ENCODE measurements at places on chromosomes 4 and X.

DNA sequence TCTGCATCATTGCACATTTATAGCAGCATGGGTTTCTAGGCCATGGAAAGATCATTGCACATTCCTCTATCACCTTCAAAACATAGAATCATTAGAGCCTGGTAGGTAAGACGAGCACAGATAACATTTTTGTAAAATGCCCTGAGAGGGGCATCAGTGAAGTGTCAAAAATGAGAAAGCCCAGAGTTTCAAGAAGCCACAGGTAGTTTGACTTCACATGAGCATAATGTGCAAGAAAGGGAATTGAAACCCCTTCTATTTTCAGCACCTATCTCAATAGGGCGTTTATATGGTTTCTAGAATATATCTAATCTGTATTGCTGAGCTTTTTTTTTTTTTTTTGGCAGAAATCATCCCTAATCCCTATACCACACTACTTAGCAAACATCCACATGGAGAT, 2441.7 kb downstream of the ARAP2 start:
- no peak for DNase-seq

GRCh38 chrX:153854702-153855101, 24.4 kb upstream of the PDZD4 start:
- no peak for DNase-seq

- DNase-seq, result no peak
Measured at GRCh38 chr4:90580326-90580725, 453.1 kb downstream of the CCSER1 start.

GRCh38 chr4:51851937-51852290, 9.0 kb downstream of the DCUN1D4 start:
- no peak for DNase-seq

DNA sequence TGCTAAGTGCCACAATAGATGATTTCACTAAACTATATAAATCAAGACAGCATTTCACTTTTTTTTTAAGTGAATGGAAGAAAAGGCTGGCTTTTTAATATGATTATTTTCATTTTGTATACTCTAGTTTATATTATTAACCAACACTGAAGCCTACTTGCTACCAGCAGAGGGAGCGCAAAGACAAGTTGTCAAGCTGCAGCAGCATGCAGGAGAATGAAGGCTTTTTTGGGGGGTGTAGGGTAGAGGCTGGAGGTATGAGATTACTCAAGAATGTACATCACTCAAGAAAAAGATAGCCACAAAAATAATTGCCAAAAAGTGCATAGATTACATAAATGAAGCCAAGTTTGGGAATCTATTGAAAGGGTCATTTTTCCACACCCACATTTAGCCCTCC, 519.5 kb downstream of the FGF13 start:
- DNase-seq, result no peak

DNA sequence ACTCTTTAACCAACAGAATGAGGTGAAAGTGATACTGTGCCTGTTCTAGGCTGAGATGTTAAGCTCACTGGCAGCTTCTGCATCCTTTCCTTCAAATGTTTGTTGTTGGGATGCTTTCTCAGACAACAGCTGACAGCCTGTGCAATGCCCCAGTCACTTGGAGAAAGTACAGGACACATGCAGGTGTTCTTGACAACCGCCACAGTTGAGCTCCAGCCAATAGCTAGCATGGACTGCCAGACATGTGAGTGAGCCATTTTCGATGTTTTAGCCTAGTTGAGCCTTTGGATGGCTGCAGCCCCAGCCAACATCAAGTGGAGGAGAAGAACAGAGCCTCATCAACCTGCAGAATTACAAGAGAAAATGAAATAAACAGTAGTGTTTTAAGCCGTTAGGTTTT, 94.1 kb upstream of the PPP3CA start:
- DNase-seq, result no peak

- DNase-seq, result peak; percentile 76
Measured at GRCh38 chr4:139301113-139301820, at the start of gene NAA15. TSS of gene NAA15 (plus strand) at chr4:139301505. CDS start at chr4:139301778, 273 bp downstream.

- DNase-seq, result no peak
Measured at GRCh38 chr4:111963158-111963700, 182.0 kb upstream of the FAM241A start.

DNA sequence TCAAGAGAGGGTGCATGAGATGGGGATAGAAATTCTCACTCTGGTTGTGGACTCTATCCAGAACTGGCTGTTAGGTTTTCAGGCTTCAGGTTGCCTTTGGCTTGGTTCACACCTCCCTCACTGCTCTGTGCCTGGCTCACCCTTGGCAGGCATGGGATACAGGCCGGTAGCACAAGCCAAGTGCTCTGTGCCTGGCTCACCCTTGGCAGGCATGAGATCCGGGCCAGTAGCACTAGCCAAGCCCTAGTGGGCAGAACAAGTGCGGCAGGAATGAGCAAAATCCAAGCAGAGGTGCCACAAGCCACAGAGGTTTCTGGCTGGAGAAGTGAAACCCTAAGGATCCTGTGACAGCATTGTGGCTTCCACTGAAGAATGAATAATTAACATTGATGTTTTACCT, 1642.3 kb downstream of the C4orf33 start:
- DNase-seq, result no peak

- DNase-seq, result no peak
Measured at GRCh38 chrX:135389717-135390116, 32.0 kb upstream of the SMIM10L2A start.

GRCh38 chr4:40454816-40455215, 119.7 kb downstream of the CHRNA9 start:
- no peak for DNase-seq

GRCh38 chr4:3640587-3640962, 108.4 kb upstream of the LRPAP1 start:
- no peak for DNase-seq

GRCh38 chrX:40380655-40381488, 199.9 kb upstream of the ATP6AP2 start:
- DNase-seq, result no peak

DNA sequence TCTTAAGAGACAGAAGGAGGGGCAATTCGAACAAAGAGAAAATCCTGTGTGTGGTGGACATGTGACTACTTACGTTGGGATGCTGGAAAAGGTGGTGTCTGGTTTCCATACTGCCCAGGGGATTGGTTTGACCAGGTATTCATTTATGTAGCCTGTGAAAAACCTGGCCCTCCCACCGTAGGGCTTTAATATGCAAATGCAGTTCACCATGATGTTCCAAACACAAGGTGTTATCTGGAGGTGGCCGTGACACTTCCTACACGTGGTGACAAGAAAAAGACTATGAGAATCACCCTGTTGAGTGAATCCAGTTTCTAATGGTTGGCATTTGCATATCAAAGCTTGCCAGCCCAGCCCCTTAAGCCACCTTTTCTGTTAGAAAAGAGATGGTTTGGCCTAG, 27.9 kb downstream of the UGT2B4 start:
- DNase-seq, result no peak
